Hematopoietic multipotent progenitor cell treated with erythropoietin and hydrocortisone succinate and interleukin-3 and kit ligand, for 8 days (in vitro differentiated cells): ENCODE measurements at places on chromosomes 13 and 19.

GRCh38 chr19:7482584-7483439, 6.0 kb downstream of the PEX11G start:
- DNase-seq, result no peak

- DNase-seq, result no peak
Measured at GRCh38 chr13:66377569-66377968, 852.6 kb downstream of the PCDH9 start.

DNA sequence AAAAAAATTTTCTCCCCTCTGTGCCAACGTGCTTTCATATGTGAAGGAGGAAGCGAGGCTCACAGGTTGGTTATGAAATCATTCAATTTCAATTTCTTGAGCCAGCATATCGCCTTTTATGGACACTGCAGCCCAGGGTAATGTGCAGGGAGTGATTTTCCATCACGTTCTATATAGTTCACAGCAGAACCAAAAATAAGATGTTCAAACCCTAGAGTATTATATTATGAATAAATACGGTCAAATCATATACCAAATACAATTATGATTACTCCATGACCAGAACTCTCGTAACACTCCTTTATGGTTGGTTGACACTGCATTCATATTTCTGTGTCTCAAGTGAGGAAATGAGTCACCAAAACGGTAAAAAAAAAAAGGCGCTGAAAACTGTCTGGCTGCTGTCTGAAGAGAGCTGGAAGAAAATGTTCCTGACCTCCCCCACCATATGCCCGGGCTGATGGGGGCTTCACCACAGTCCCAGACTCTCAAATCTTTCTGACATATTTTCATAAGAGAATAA, 75.8 kb upstream of the UBAC2 start:
- peak; percentile 7 for DNase-seq

GRCh38 chr19:21482863-21483276, 22.5 kb upstream of the ZNF429 start:
- peak; percentile 71 for DNase-seq

DNA sequence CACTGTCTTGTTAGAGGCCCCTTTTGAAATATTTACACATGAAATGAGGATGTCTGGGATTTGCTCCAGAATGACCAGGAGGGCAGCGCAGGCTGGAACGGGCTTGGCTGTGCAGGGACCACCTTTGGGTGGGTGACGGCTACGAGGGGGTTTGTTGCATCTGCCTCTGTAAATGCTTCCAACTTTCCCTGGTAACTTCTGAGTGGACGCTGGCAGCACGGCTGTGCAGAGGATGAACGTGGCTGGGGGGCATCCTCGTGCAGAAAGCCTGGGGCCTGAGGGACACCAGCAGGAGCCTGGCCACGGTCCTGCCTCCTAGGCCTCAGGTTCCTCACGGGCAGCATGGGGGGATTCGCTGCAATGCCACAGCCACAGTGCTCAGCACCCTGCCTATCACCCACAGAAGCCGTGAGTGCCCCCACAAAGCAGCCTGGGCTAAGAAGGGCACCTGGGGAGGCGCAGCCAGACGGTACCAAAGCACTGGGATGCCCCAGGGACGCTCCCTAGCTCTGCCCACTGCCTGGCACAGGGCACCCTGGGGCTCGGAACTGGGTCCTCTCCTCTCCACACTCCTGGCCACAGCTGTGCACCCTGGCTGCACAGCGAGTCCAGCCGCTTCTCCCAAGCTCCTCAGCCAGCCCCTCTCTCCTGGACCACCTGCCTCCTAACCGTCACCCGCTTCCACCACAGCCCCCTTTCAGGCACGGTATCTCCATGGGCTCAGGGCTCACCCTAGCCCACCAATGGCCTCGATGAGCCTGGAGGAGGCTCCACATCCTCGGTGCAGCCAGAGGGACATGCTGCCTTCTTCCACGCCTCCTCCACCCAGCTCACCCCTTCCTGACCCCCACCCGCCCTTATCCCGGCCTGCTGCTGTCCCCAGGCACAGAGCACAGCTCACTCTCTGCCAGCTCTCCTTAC, 44.5 kb downstream of the MLLT1 start:
- no peak for DNase-seq

DNA sequence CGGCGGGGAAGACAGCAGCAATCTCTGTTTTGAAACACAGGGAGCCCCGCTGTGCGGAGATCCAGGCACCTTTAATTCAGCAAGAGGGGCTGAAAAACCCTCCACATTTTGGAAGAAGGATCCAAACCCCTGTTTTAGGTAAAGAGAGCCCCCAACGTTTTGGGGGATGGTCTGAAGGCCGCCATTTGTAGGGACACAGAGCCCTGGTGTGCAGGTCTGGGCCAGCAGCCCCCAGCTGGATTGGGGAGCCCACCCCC, 3.5 kb upstream of the HOOK2 start:
- DNase-seq, result no peak

GRCh38 chr19:47096100-47096704, 17.4 kb downstream of the ZC3H4 start:
- no peak for DNase-seq

DNA sequence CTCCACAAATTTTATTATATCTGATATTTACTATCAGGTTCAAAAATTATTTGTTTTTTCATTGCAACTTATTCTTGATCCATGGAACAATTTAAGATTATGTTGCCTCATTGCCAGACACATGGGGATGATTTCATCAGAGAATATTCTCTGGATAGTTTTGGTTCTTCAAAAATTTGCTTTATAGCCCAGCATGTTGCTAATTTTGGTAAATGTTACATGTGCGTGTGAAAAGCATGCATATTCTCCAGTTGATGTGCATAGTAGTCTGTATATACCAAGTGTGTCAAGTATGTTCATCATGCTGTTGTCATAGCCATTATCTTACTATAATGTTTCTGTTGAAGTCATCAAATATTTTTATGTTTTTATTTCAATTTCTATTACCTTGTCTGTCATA, 122.3 kb downstream of the RFC3 start:
- no peak for DNase-seq

DNA sequence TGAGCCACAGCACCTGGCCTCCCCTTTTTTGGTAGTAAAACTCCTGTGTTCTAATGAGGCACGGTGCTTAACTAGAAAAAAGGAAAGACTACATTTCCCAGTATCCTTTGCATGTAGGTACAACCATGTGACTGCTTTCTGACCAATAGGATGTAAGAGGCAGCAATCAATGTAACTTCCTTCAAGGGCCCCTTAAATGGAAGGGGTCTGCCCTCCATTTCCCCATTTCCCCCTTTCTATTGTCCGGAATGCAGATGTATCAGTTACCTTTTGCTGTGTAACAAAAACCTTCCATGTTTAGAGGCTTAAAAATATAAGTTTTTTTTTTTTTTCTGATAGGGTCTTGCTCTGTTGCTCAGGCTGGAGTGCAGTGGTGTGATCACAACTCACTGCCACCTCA, 2.2 kb downstream of the GPR32 start:
- peak; percentile 41 for DNase-seq

- DNase-seq, result peak; percentile 81
Measured at GRCh38 chr19:2034729-2035589, 16.1 kb downstream of the MKNK2 start.

- DNase-seq, result no peak
Measured at GRCh38 chr13:112160558-112160957, 93.6 kb downstream of the SOX1 start.

GRCh38 chr13:105406551-105406950, 1128.9 kb downstream of the EFNB2 start:
- no peak for DNase-seq

- DNase-seq, result no peak
Measured at GRCh38 chr19:42018503-42019193, 24.6 kb upstream of the ATP1A3 start.

DNA sequence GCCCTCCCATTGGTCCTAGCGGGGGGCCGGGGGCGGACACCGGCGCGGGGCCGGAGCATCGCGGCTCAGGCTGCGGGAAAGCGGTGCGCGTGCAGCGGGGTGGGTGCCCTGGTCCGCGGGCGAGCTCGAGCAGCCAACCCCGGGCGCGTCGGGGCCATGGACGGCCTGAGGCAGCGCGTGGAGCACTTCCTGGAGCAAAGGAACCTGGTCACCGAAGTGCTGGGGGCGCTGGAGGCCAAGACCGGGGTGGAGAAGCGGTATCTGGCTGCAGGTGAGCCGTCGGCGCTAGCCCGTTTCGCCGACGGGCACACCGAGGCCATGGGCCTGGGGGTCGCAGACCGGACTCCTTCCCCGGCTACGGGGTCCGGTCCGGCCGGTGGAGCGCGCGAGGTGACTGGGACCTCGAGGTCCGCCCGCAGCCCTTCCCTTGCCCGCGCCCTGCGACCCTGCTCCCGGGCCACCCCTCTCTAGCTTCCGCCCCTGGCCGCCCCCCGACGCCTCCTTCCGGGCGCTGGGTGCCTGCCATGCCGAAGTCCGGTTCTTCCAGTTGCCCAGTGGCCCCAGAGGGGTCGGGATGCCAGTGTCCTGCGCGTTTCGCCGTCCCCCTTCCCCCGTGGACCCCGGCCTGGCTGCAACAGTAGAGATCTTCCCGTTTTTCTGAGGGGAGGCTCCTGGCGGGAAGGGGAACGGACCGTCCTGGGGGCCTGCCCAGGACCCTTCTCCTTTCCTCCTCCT, at the start of gene REEP6:
REEP6 (plus strand) TSS at position 68 of the 735 bp plus-strand sequence; CDS start at position 157, 89 bp downstream.
- DNase-seq, result no peak

DNA sequence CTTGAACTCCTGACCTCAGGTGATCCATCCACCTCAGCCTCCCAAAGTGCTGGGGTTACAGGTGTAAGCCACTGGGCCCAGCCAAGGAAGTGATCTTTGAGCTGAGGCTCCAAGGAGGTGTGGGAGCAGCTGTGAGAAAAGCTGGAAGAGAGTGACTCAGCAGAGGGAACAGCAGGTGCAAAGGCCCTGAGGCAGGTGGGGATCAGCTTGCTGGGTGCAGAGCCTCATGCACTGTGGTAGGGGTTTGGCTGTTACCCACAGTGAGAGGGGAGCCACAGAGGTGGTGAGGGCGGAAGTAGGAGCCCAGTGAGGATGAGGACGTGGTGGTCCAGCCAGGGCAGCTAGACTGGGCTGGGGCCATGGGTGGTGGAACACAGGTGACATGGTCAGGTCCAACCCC, 6.5 kb downstream of the NPAS1 start:
- DNase-seq, result no peak

- no peak for DNase-seq
Measured at GRCh38 chr19:29708554-29709439, 6.3 kb downstream of the C19orf12 start.

- no peak for DNase-seq
Measured at GRCh38 chr13:21542563-21542962, 61.4 kb downstream of the MICU2 start.

DNA sequence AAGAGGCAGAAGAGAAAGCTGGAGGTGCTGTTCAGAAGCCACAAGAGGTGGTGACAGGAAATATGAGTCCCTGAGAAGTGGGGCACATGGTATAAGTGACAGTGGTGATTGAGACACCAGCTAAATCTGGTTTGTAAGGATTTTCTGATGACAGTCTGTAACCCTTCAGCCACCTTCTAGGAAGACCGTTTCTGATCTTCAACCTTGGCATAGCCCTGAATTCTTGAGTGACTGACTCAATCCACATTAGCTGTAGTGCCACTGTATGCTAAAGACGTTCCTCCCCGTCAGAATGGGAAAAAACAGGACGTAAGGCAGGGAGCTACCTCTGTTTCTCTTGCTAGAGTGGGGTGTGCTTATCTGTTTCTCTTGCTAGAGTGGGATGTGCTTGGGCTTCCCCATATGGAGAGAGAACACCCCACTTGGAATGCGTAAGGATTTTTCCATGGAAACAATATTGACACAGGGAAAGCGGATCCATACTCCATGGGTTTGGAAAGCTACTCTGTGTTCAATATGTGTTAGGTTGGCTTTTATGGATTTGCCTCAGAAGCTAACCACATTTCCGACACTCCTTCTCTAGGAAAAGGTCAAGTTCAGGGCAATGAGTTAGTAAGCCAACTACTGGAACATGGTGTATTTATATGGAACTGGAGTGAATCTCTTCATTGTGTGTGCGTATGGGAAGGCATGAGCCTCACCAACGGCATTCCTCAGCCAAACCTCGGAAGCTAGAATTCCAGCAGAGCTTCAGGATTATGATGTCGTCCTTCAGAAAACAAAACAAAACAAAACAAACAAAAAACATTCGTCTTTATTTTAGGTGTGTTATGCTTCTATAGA, 948.8 kb upstream of the SLC10A2 start:
- DNase-seq, result no peak

GRCh38 chr19:6718111-6718740, 2.2 kb downstream of the C3 start:
- DNase-seq, result no peak

DNA sequence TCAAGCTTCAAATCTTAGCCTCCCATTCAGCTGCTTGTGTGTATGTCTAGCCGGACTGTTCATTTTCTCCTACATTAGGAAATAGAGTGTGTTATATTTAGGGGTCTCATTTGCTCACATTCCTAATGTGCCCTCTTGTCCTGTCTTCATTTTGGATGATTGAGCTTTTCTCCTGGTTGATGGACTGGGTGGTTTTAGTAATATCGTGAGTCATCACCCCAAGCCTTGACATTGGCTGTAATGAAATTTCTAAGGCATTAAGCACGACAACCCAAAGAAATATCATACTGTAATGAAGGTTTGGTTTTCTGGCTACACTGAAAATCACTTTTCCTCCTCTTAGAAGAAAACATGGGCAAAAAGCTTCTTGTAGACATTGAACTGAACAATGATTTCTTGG, 110.7 kb upstream of the WASF3 start:
- DNase-seq, result no peak

DNA sequence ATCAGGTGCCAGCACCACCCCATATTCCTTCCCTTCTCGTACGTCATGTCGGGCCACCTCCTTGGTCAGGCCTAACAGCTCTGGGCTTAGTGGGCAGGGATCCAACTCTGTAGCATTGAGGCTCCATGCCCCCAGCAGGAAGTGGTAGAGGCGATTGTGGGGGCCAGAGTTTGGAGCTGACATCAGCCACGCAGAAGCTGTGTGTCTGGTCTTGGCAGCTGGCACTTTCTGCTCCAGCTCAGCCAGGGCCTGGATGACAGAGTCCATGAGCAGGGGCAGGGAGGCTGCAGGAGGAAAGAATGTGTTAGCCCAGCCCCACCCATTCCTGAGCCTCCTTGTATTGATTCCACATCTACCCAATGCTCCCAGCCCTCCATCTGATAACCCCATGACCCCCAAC, 3.0 kb downstream of the PGLYRP2 start:
- DNase-seq, result no peak

DNA sequence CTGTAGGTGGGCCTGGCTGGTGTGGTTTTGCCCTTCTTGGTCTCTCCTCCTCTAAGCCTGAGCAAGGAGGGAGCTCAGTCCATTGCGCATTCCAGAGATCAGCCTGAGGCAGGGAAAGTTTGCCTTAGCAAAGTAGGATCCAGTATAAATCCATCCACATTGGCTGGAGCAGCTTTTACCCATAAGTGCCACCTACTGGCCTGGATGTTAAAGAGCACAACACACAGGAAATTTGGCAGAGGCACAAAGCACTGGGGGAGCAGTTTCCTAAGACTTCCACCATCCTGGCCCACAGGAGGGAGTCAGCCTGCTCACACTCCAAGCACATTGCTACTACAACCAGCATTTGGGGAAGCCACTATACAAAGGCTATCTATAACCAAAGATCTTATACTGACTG, 1124.2 kb downstream of the SLITRK1 start:
- peak; percentile 24 for DNase-seq

DNA sequence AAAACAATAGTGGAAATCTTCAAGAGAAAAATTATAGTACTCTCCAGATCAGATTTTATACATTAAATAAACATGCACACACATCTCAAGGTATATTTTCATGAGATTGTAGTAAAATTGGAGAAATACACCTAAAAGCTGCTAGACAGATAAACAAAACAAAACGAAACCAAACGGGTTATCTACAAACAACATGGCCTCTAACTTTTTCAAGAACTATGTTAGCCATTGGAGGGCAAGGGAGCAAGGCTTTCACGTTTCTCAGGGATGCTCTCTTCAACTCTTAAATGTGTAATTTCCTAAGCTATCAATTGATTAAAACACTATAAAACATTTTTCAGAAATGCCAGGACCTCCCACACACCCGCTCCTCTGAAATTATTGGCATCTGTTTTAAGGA, 1262.4 kb upstream of the PCDH20 start:
- DNase-seq, result no peak
